ENCODE measurements at places on chromosomes 6 and 20. TPM values are rescaled to one million over a fixed set of nuclear protein-coding genes. Genes with fewer than 3 reads are reported as not detected.
A peak's percentile ranks its signal among the peaks of the same experiment; 100 is the strongest.

The C6orf52 gene
- total RNA-seq = not detected

The HRH3 gene
- not detected for total RNA-seq

The TBXT gene
- total RNA-seq = not detected

The EPB41L1 gene
- 25.3 TPM for total RNA-seq

The SLC32A1 gene
- not detected for total RNA-seq

The PTPRK gene
- 20.7 TPM for total RNA-seq

- no peak for DNase-seq
Measured at GRCh38 chr6:157094038-157094437, 229.3 kb downstream of the TMEM242 start.

GRCh38 chr6:75101896-75102295 is 104.0 kb downstream of the COL12A1 start:
- DNase-seq = no peak

DNA sequence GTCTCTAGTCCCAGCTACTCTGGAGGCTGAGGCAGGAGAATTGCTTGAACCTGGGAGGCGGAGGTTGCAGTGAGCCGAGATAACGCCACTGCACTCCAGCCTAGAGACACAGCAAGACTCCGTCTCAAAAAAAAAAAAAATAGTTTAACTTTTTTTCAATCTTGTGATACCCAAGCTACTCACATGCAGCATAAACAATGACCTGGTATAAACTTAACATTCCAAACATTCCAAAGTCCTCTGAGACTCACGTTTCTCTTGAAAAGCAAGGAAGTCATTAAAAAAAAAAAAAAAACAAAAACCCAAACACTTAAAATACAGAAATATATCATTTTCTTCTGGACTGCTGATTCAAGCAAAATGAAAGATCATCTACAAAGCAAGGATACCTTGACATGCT is 14.3 kb downstream of the CRNKL1 start:
- DNase-seq = peak; percentile 38

DNA sequence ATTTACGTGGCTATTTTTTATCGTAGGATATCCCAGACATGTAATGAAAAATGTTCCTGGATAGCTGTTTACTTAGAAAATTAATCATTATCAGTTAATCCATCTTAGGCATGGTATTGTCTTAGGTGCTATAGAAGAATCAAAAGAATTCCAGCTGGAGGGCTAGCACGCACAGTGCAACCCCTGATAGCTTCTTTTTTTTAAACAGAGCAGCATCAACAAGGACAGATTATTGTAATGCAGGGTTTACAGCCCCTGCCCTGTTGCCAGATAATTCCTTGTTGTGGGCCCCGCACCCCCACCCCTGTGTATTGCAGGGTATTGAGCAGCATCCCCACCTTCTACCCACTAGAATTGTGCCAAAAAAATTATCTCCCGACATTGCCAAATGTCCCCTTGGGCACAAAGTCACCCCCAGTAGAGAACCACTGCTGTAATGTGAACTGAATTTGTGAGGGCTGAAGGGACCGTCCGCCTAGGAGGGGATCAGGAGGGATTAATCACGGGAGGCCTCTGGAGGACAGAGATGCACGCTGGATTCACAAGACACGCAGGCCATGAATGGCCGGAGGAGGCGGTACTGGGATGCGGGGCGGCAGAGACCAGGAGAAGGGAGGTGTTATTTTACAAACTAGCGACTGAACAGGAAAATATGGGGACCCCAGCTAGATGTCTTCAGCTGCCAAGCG is 174.6 kb downstream of the ZDHHC14 start:
- no peak for DNase-seq

GRCh38 chr6:150276937-150277742 is 91.7 kb upstream of the IYD start:
- no peak for DNase-seq

GRCh38 chr6:31607317-31607716 is 7.7 kb upstream of the AIF1 start:
- DNase-seq = no peak

- peak; percentile 66 for DNase-seq
Measured at GRCh38 chr6:25070547-25071366, 135.0 kb upstream of the RIPOR2 start.

DNA sequence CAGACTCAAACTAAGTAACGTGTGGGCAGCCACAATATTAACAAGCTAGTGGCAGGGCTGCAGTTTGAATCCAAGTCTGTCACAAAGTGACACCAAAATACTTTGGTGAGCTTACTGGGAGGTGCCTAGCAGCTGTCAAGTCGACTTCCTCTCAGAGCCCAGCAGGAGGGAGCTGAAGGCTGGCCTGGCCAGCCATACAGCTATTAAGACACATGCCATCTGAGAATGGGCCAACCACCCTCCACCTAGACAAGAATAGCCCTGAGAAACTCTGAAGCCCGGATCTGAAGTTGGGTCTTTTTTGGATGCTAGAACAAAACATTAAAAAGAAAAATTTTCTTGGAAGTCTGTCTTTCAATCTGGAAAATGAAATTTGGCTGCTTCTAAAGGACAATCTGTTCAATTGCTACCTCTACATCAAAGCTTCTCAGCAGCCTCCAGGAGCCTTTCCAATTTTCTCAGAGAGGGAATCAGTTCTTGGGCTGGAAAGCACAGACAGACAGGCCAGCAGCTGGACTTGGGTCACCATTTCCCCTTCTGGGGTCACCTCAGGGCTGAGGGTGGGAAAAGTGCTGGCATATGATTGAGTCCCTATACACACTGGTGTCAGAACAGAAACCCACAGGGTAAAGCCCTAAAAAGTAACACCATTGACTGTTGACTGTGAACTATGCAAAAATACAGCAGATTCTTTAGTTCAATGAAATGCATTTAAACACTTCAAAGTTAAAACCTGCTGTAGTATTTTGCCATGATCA is 42.9 kb downstream of the UQCC1 start:
- DNase-seq = no peak

- peak; percentile 51 for DNase-seq
Measured at GRCh38 chr6:161242779-161243693, 30.8 kb downstream of the AGPAT4 start.

DNA sequence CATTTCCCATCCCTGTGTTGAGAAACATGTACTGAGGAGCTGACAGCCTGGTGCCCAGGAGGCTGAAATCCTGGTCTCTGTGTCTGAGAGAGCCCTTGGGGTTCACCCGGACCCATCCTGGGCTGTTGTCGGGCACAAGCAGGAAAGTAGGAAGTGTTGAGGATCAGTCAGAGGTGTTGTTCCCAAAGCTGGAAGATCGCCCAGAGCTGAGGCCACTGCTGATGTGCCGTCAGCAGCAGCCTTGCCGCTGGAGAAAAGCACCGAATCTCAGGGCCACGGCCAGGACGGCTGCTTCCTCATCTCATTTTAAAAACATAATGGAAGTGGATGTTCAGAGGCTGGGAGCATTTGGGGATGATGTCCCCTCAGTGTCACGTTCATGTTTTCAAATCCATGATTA is 218.5 kb downstream of the UST start:
- no peak for DNase-seq

- no peak for DNase-seq
Measured at GRCh38 chr6:167894965-167895364, 68.3 kb downstream of the AFDN start.

DNA sequence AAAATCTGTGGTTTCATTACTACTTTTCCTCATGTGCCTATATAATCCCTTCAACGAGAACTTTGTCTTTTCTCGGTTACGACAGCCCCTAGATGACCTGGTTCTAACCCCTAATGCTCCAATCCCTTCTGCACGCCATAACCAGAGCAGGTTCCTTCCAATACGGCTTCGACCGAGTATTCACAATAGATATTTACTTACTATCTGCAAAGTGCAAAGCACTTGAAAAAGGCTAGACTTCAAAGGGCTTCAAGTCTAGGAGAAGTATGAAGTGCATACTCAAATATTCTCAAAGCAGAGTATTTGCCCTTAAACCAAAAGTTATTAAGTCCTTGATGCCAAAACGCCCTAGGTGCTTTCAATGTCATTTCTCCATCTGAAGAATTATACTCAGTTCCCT is 63.4 kb upstream of the NHSL1 start:
- no peak for DNase-seq

GRCh38 chr20:24590178-24590982 is 121.0 kb downstream of the SYNDIG1 start:
- DNase-seq = no peak

Data from H4 (cell line).